ENCODE measurements at places on chromosomes 4 and X.

DNA sequence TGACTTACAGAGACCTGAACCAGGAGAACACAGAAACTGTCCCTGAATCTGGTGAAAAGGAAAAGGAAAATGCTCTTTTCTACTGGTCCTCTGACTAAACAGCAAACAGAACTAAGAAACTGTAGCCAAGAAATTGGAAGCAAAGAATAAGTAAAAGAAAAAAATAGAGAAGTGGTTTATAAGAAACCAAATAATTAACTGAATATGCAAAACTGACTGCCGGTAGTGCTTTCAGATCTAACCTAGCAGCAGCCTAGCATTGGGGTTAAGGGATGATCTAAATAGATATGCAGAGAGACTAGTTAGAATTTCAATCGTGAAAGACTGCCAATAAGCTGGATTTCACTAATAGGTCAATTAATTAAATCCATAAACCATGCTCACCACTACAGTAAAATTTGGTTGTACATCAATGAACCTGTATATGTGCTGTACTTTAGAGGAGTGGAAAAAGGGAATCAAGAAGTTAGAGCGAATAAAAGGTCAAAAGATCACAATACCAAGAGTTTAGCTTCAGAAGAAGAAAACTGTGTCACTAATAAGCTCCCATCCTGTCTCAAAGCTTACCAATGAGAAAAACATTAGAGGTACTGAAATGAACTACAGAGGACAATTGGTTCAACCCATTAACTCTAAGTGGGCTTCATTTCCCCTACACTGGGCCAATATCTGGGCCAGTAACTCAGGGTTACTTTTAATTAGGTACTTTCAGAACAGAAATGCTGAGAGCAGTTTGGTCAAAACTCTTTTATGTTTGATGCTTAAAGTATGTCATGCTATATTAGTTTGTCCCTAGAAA is 53.6 kb downstream of the KLHL13 start:
- DNase-seq, result no peak

DNA sequence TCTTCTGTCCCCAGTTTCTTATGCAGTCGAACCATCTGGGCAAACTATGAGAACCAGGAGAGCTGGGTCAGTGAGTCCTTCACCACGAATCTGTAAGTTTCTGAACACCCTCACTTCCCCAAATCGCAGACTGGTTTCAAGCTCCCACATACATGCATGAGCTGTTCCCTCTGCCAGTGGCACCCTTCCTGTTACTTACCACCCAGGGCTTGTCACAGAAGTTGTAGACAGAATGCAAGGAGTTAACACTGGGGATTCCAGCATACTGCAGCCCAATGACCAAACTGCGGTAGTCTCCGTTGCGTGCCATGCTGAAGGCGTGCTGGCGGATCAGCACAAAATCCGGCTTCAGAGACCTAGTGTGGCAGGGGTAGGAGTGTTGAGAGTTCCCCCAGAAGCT is 14.6 kb downstream of the SYN1 start:
- DNase-seq, result no peak

DNA sequence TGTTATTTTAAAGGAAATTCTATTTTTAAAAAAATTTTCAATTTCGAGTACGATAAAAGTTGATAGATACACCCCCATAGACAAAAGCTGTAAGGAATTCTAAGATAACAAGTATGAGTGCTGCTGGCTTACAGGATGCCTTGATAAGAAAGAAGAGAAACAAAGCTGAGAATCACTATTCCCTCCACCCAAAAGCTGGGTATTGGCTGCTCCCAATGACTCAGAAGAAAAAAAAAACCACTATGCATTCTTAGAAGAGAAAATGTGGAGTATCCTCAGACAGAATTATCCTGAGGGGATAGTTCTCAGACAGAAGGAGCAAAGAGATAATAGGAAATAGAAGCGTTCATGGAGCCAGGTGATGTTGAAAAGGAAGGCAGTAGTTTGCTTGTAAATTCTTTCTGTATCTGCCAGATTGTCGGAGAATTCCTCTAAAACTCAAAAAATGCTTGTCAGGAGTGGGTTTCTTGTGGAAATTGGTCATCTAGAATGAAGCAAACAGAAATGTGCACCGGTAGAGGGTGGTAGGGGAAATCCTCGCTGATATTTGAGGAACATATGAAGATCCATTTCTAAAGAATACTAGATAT is 217.5 kb upstream of the ADAMTS3 start:
- DNase-seq, result peak; percentile 13

GRCh38 chr4:23194751-23195150 is 502.0 kb downstream of the GBA3 start:
- no peak for DNase-seq

- no peak for DNase-seq
Observed at GRCh38 chrX:70470850-70471289, 26.2 kb downstream of the DLG3 start.

DNA sequence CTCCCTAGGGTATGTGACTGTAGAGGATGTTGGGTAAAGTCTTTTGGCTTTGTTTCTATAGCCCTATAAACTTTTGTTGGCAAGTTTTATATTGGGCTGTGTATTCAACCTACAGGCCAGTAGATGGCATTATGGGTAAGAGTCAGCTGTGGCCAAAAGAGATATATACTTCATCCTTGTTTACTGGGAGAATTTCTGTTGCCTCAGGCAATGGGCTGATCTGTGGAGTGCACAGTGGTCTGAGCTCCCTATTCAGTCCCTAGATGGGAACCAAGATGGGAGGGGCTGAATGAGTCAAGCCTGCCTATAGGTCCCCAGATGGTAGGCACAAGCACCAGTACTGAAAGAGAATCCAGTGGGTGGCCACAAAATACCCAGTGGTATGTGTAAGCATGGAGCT is 580.6 kb downstream of the EPHA5 start:
- peak; percentile 1 for DNase-seq

GRCh38 chr4:74174421-74174820 is 16.5 kb downstream of the MTHFD2L start:
- no peak for DNase-seq

DNA sequence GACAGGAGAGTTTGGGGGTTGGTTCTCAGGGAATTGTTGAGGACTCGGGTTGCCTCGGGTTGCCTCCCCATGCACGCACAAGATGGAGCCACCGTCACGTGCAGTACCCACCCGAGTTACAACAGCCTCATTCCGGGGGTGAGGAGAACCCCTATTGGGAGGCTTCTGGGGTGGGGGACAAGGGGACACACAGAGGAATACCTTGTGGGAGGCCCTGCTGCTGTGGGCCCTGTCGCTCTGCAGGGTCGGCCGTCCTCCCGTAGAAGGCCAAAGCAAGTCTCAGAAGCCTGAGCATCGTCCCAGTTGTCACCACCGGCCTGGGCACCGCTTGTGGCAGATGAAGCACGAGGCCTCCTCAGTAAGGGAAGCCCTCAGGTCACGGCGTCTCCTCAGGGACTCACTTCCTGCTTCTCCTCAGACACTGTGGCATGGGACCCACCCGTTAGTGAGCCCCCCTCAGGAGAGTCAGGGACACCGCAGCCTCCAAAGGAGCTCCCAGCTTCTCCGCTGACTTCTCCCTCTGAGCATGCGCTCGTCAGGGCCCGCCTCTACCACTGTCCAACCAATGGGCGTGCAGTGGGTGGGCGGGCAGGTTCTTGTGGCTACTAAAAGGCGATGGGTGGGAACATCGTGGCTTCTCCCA is at the start of gene CT55:
Gene CT55, minus strand, starts transcription at position 522 of the 643 bp plus-strand sequence. Its CDS starts 227 bp downstream, at position 295.
- DNase-seq, result no peak

DNA sequence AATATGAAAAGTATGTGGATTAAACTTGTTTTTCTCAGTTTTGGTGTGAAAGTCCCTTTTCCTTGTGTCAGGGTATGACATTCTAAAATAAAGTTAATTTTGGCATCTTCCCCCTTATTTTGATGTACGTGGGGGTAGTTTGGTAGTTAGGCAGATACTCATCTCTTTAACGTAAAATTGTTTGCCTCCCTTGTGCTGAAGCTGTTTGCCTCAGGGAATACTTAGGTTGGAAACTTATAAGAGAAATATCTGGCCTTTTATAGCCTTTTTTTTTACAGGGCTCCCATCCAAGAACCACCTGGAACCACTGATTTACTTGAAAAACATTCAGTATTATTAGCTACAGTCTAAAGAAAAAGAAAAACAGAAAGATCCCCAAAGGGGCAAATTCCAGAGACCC is 85.5 kb downstream of the PHEX start:
- no peak for DNase-seq

- peak; percentile 50 for DNase-seq
Observed at GRCh38 chrX:67692246-67692645, 148.4 kb downstream of the AR start.

- no peak for DNase-seq
Observed at GRCh38 chr4:42464550-42465094, 67.3 kb downstream of the SHISA3 start.

GRCh38 chrX:19121898-19122640 is at the start of gene ADGRG2:
ADGRG2 (minus strand) TSS chrX:19122468; CDS start chrX:19068834, 53,634 bp downstream.
- peak; percentile 55 for DNase-seq

DNA sequence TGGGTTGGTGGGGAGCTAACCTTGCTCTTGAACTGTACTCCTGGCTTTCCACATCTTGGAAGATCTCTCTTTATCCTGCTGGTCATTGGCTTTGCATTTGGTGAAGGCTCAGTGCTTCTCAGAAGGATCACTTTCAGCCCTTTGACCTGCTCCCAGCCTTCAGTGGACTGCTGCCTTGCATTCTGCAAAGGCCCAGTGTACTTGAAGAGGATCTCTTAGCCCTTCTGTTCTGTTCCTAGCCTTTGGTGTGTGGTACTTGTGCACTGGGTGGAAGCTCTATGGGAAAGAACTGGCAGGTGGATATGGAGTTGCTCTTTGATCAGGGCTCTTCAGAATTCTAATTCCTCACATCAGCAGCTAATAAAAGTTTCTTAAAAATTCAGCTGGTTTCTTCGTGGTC is 46.5 kb downstream of the FGF2 start:
- DNase-seq, result no peak

- peak; percentile 72 for DNase-seq
Observed at GRCh38 chr4:122602277-122603142, 18.4 kb downstream of the IL21 start.

- DNase-seq, result no peak
Observed at GRCh38 chr4:92101737-92102172, 202.0 kb upstream of the GRID2 start.

- peak; percentile 82 for DNase-seq
Observed at GRCh38 chrX:106898462-106898861, 4.7 kb downstream of the RIPPLY1 start.

GRCh38 chrX:7115557-7115956 is 32.0 kb upstream of the STS start:
- peak; percentile 41 for DNase-seq

DNA sequence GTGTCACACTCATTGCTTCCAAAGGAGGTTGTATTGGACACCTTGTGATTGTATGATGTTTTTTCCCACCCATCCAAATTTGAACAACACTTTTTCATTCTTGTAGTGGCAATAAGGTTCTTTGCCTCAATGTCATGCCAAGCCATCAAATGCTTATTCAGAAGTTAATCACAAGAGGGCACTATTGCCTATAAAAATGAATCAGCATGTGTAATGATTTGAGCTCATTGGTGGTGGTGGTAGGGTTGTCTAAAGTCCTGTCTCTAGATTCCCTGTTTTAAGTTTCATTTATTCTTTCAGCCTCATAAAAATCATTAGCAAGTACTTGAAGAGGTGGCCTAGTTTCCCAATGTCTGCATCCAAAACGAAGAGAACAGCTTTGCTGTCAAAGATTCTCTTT is 37.0 kb downstream of the IRS4 start:
- peak; percentile 39 for DNase-seq

DNA sequence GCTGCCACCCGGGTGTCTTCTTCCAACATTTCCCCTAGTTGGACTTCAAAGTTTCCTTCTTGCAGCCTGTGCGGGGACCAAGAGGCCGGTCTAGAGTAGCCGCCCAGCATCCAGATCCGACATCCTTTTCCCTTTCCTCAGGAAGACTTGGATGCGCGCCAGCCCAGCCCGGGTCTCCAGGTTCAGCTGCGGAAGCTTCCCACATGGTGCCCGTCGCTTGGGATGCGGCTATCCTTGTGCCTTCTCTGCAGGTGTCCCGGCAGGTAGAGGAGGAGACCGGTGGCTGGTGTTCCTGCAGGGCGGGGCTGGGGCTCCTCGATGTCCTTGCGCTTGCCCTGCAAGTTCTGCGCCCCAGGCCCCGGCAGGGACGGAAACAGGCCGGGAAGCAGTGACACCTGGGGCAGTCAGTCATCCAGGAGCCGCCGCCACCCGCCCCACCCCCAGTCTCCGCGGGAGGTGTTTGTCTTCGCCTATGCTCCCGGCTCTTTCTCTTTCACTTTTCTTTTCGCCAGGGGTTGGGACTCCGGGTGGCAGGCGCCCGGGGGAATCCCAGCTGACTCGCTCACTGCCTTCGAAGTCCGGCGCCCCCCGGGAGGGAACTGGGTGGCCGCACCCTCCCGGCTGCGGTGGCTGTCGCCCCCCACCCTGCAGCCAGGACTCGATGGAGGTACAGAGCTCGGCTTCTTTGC is at the start of gene IL15:
Gene IL15, plus strand, starts transcription at position 502 of the 689 bp plus-strand sequence. CDS start 82,882 bp downstream, outside the sequence.
- peak; percentile 54 for DNase-seq

DNA sequence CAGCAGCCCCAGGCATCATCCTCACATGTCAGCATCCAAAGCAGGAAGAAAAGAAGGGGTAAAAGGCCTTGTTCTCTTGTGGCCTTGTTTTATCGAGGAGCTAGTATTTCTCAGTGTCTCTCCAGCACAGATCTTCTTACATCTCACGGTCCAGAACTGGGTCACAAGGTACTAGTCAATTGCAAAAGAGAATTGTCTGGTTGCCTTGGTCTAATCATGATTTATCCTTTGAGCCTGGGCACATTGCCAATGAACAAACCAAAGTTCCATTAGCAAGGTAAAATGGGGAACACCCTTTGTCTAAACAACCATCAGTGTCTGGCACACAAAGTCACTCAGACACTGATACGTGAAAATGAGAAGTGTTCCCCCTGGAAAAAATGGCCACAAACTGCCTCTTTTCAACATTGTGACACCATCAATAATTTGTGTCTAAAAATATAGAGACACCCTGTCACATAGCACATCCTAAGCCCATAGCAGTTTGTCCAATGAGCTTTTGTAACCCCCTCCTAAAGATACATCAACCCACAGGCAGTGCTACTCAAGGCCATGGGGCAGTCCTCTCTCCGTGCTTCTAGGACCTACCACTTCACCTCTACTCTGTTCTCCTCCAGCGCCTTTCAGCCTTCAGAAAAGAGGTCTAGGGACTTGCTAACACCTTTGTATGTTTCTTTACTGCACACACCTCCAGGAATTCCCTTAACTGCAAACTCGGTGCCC is 534.4 kb downstream of the MID1IP1 start:
- DNase-seq, result no peak

DNA sequence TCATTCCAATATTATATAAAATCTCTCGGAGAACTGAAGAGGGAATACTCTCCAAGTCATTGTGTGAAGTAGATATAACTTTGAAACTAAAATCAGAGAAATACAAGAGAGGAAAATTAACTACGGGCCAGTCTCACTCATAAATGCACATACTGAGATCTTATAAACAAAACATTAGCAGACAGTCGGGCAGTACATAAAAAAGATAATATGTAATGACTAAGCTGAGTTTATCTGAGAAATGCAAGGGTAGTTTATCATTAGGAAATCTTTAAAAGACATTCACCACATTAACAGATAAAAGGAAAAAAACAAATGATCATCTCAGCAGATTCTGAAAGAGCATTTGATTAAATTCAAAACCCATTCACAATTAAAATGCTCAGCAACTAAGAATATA is 116.7 kb downstream of the NYX start:
- DNase-seq, result no peak

- no peak for DNase-seq
Observed at GRCh38 chr4:55385201-55385649, 10.5 kb upstream of the TMEM165 start.
